ENCODE measurements at places on chromosomes 7 and 10.

DNA sequence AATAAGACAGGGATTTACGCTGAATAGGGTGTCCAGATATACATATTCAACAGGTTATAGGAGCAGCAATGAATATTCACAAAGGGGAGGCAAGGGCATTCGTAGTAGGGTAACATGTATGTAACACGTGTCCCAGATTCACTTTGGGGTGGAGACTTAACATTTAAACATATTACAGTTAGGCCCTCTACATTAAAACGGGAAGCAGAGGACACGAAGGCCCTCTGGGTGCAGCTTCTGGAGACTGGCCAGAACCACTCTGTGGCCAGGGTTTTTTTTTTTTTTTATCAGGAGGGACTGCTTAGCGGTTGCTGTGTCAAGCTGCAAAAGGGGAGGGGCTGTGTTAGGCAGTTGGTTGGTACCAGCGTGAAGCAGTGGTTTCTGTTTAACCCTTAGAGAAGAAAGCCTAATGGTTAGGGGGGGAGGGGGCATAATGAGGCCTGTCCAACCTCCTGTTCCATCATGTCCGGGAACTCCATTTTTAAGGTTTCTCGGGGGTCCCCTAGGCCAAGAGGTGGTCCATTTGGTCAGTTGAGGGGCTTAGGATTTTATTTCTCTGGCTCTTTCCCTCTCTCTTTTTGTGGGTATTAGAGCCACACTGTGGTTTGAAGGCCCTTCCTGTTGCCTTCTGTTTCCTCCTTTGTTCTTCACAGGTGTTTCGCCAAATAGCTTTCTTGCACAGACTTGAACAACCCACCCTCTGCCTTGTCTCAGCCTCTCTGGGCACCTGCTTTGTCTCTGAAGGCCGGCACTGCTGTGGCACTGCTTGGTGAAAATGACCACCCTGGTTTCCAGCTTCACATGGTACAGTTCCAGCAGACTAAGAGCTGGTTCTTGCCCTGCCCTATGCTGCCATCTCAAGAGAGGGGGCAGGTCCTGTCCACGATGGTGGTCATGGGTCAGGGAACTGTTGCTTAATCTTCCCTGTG, 26.4 kb downstream of the PRF1 start:
- DNase-seq, result no peak

GRCh38 chr7:130341882-130342281, 2.7 kb upstream of the CPA5 start:
- no peak for DNase-seq

DNA sequence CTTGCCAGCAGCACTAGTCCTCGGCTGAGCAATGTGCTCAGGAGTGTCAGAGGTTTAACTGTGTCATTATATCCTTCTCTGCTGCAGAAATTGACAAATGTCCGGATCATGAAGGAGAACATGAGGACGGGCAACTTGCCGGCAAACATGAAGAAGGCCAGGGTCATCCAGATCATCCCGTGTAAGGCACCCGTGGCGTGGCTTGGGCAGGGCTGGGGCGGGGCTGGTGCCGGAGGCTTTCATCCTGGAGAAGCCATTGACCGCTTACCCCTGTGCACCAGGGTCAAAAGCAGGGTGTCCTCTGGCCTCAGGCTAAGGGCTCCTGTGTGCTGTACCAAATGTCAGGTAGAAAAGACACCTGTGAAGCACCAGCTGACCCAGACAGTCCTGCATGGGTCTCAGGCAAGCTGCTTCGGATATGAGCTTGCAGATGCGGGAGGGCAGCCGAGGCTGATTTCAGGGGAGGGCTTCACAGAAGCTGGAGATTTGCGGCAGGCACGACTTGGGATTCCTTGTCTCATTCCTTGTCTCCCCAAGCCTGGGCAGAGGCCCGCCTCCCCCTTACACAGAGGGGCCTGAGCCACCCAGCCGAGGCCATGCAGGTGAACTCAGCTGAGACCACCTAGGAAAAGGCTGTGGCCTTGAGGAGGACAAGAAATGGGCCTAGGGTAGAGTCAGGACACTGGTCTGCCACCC, 55.4 kb downstream of the MKI67 start:
- DNase-seq, result no peak

- DNase-seq, result no peak
These were observed 624.1 kb downstream of the PTPRN2 start for GRCh38 chr7:157963526-157963925.

DNA sequence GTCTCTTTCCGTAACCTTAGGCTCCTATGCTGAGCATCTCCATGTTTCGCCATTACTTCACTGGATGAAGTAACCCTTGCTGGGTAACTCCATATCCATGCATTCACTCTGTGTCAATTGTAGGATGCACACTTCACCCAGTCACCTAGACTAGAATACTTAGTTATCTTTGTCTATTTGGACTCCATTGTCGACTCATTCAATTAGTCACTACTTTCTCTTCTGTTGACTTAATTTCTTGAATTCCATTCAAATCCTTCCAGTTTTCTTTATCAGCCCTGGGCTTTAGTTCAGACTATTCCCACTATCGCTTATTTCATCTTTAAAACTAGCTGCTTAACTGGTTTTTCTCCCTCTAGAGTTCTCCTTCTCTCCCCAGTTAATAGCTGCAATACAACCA, 111.3 kb upstream of the TNS3 start:
- DNase-seq, result no peak
